ENCODE measurements at places on chromosomes 4 and X.

- DNase-seq: no peak
These were observed 30.9 kb downstream of the GATB start for GRCh38 chr4:151729731-151730559.

- no peak for DNase-seq
These were observed 117.1 kb downstream of the FAM53A start for GRCh38 chr4:1566838-1567518.

DNA sequence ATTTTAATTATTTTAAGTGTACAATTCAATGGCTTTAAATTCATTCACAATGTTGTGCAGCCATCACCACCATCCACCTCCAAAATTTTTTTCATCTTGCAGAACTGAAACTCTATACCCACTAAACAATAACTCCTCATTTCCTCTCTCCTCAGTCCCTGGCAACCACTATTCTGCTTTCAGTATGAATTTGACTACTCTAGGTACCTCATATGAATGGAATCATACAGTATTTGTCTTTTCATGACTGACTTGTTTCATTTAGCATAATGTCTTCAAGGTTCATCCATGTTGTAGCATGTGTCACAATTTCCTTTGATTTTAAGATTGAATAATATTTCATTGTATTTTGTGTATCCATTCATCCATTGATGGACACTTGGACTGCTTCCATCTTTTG lies 46.9 kb downstream of the KIF4A start:
- no peak for DNase-seq

- DNase-seq: no peak
These were observed 261.8 kb downstream of the KLHL13 start for GRCh38 chrX:117854806-117855205.

GRCh38 chrX:13357925-13358324 lies 38.1 kb upstream of the ATXN3L start:
- no peak for DNase-seq

- peak; percentile 19 for DNase-seq
These were observed 13.5 kb downstream of the RXFP1 start for GRCh38 chr4:158535130-158535614.

GRCh38 chr4:155975511-155975910 lies 21.8 kb upstream of the CTSO start:
- DNase-seq: no peak

- DNase-seq: no peak
These were observed 250.7 kb upstream of the PGRMC2 start for GRCh38 chr4:128538111-128538882.

GRCh38 chr4:118783887-118784286 lies 52.0 kb downstream of the SEC24D start:
- no peak for DNase-seq

DNA sequence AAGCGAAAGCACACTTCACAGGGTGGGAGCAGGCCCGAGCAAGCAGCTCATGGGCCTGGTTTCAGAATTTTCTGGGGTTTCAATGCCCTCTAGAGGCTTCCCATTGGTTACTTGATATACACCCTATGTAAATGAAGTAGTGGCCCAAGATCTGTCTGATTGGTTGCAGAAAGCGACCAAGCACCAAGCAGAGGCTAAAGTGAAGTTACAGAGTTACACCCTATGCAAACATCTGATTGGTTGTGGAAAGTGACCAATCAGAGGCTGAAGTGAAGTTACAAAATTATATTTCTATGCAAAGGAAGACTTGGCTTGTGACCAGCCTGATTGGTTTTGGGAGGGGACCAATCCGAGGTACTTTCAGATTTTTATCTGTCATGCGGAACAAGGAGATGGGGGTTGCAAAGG lies 8.2 kb downstream of the FHIP1A start:
- no peak for DNase-seq

- DNase-seq: no peak
These were observed 151.5 kb downstream of the CORIN start for GRCh38 chr4:47686294-47686872.

GRCh38 chr4:93791570-93792195 lies 36.9 kb upstream of the ATOH1 start:
- DNase-seq: peak; percentile 8

DNA sequence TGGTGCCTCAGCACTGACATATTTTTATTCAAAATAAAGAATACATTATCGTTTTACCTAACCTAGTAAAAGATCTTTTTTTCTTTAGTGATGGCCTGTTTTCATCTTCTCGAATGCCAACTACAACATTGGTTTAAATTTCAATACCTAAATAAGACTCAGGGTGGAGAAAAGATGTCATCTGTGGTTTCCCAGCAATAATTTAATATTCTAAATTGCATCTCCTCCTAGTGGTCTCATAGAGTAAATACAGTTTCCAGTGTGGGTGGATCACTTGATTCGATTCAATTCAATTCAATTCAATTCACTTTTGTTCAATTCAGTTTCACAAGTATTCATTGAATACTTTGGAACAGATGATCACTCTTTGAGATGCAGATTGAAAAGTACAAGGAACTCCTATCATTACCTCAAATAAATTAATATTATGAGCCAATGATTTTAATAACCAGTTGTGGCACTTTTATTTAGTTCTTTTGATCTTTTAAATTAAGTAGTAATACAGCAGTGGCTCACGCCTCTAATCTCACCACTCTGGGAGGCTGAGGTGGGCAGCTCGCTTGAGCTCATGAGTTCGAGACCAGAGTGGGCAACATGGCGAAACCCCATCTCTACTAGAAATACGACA lies 427.2 kb downstream of the FAT4 start:
- DNase-seq: no peak

- no peak for DNase-seq
These were observed 82.4 kb upstream of the CLCN4 start for GRCh38 chrX:10074241-10074941.

DNA sequence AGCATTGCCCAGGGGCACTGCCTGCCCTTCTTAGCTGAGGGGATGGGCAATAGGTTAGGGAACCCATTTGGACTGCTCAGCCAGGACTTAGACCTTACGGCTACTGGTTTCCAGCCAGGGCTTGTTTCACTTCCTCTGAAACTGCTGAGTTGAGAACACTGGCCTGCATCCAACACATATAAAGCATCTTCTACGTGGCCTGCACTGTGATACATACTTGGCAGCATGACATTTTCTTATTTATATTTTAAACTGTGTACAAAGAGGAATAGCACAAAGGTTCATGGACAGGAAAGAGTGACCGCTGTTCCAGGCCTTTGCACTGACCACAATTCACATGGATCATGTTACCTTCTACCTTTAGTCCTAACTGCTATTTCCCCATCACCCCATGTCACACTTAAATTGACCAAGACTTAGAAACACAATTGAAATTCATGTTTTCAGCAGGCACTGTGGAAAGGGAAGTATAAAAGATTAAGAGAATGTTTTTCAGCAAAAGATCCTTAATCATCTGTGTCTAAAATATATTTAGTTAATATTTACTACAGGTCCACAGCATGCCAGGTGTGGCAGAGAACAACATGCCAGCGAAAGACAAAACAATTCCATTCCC lies 43.7 kb downstream of the NLGN4X start:
- no peak for DNase-seq

- no peak for DNase-seq
These were observed 1.4 kb downstream of the PRKG2 start for GRCh38 chr4:81213671-81214070.

All from fibroblast of skin of left biceps (primary cell).